ENCODE measurements at places on chromosomes 2 and 18. TPM values are rescaled to one million over a fixed set of nuclear protein-coding genes. Genes with fewer than 3 reads are reported as not detected.

GRCh38 chr2:24421668-24422067 is 61.3 kb upstream of the ITSN2 start:
- DNase-seq, result peak; percentile 81

- DNase-seq, result no peak
Observed at GRCh38 chr2:41417511-41417910, 630.3 kb upstream of the PKDCC start.

DNA sequence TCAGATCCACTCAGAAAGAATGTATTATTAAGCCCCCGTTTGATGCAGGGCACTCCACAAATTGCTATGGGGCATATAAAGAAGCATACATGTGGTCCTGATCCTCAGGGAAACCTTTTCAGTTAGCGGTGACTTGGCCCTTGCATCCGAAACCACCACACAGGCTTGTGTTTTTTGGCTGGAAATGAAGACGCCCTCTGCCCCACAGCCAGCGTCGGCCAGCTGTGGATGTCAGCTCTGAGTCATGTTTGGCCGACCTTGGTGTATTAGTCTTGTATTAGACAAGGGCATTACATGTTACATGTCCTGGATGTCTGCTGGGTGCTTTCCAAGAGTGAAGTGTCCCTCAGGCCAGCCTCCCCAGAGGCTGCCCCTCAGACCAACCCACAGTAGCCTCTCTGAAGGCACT is 107.6 kb upstream of the MAP3K20 start:
- DNase-seq, result peak; percentile 63

DNA sequence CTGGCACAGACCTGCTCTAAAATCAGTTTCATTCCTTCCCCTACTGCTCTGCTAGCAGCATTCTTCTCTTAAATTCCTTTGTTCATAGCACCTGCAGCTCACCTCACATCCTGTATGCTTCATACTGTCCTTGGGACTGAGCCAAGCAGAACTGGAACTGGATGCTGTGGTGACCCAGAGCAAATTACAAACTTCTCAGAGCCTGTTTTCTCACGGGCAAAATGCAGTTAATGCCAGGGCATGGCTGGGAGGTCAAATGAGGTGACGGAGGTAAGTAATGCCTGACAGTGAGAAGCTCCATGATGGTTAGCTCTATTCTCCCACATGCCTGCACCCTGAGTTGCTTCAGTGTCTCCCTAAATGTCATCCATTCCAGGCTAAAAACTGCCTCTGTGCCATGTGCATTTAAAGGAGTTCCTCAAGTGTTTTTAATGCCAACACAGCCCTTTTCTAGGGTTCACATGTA is 29.7 kb downstream of the C2orf42 start:
- DNase-seq, result no peak

DNA sequence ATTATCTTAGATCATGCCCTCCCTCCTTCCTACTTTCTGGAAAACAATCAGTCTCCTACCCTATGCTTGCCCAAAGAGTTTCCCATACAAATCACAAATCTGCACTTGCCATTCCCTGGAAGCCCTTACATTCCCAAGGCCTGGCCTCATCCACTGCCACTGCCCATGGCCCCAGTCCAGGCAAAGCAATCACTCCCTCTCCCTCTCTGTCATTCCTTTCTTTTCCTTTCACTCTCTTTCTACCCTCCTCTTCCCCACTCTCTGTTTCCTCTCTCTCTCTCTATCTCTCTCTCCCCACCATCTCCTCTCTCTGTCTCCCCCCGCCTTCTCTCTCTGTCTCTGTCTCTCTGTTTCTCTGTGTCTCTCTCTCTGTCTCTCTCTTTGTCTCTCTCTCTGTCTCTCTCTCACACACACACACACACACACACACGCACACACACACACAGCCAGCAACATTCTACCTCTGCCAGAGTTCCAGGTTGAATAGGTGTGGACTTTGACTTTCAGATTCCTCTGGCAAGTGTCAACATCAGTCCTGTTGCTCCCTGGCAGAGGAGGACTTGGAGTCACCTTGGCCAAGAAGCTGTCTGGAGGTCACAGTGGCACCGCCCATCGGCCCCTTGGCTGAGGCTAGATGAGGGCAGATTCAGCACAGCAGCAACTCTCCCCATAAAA is 43.7 kb upstream of the NAT8 start:
- no peak for DNase-seq

DNA sequence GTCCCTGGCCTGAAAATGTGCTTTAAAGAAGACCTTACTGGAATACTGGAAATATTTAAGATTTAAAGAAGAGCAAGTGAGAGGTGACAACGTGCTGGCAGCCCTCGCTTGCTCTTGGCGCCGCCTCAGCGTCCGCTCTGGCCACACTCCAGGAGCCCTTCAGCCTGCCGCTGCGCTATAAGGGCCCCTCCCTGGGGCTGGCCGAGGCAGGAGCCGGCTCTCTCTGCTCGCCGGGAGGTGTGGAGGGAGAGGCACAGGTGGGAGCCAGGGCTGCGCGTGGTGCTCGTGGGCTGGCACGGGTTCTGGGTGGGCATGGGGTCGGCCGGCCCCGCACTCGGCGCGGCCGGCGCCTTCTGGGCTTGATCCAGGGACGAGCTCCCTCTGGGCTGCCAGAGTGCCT is 2.9 kb upstream of the COQ10B start:
- DNase-seq, result no peak

The CCDC74A gene
- total RNA-seq, result 12.8 TPM

The ING5 gene
- total RNA-seq, result 46.1 TPM

The PPM1B gene
- 50.9 TPM for total RNA-seq

The GALNT5 gene
- 0.80 TPM for total RNA-seq

The NAPG gene
- 40.0 TPM for total RNA-seq
